ENCODE measurements at places on chromosomes 4 and X.
A peak's percentile ranks its signal among the peaks of the same experiment; 100 is the strongest.

DNA sequence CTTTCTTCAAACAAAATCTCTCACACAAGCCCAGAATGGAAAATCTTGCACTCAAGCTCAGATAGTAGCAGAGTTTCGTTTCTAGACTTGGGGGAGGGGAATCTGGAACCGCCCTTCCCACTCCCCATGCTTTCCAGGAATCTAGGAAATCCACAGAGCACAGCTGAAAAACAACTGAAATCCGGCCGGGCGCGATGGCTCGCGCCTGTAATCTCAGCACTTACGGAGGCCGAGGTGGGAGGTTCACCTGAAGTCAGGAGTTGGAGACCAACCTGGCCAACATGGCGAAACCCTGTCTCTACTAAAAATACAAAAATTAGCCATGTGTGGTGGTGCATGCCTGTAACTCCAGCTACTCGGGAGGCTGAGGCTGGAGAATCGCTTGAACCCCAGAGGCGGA is 127.3 kb upstream of the SLC34A2 start:
- no peak for DNase-seq

DNA sequence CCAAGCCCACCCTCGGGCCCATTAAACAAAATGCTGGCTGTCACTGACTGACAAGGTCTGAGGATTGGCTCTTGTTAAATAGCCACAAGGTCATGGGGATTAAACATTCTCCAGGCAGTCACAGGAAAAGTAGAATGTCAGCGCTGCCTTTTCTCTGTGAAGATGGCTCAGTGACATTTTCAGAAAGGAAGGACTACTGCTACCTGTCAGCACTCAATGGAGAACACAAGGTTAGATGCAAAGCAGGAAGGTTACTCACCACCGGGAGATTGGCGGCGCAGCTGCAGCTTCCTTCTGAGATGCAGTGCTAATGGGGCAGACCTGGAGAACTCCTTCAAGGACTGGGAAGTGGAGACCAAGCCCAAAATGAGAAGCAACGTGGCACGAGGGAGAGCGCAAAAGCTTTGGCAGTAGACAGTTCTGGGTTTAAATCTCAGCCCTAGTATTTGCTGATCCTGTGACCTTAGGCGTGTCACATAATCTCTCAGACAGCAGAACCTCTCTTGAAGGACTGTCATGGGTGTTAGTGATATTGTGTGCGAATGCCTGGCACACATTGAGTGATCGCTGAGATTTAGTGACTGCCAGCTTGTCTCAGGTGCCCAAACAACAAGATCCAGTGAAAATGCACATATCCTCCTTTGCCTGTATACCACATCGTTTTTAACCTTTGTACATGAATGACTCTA is 213.1 kb upstream of the BOD1L1 start:
- no peak for DNase-seq

- no peak for DNase-seq
These were observed 160.8 kb downstream of the MGST2 start for GRCh38 chr4:139826426-139826825.

DNA sequence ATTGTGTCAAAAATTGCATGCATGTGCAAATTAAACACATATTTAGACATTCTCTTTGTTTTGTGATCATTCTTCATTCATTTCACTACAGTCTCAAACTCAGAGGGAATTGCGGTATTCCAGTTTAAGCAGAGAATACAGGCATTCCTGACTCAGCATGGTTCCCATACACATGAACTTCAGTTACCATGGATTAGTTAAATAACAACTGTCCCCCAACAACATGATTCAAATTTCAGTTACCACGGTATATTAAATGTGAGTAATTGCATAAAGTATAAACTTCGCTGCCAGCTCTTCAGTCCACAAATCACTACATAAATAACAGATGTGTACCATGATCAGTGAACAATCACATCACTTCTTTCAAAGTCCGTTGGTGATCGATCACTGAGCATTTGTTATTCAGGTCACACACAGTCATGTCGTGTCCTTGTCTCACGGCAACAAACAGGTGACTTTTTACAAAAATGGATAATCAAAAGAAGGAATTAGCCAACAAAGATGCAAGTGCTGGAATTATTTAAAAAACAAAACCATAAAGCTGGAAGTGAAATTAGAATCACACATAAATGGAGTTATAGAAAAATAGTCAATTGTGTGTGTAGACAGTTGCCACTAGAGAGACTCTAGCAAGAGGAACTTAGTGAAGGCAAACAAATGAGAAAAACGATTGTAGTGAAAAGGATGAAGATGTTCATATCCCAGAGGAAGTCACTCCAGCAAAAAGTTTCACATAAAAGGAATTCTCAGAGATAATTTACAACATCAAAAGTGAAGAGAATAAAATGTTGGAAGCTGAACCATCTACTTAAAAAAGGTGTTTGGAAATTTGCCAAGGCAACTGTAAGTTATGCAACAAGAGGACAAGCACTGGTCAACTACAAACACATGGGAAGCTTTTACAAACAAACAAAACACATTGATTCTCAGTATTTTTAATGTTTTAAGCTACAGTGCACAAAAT is 138.6 kb upstream of the SMARCAD1 start:
- no peak for DNase-seq

- no peak for DNase-seq
These were observed 18.4 kb downstream of the NMU start for GRCh38 chr4:55617587-55618197.

- no peak for DNase-seq
These were observed 639.7 kb downstream of the TRIML1 start for GRCh38 chr4:188778905-188779304.

GRCh38 chr4:76513482-76513881 is 78.5 kb downstream of the SHROOM3 start:
- DNase-seq, result no peak

DNA sequence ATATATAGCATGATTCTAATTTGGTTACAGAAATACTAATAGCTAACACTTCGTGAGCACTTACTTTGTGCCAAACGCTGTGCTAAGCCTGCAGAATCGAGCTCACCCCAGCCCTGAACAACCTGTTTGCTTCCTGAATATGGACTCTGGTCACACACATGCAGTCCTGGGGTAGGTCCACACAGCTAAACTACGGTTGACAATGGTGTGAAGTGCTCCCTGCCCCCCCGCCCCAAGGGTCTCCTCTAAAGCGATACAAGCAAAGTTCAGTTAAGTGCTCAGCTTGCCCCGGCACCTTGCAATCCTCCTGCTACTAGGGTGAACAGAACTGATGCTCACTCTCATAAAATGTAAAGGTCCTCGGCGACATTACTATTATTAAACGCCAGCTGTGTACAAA is 879 bp downstream of the FOXP3 start:
- DNase-seq, result no peak

GRCh38 chr4:128823025-128823661 is 13.6 kb downstream of the JADE1 start:
- DNase-seq, result peak; percentile 98

- no peak for DNase-seq
These were observed 104.4 kb downstream of the GPC3 start for GRCh38 chrX:133881007-133881406.
